ENCODE measurements at places on chromosomes 5 and 9. TPM values are rescaled to one million over a fixed set of nuclear protein-coding genes. Genes with fewer than 3 reads are reported as not detected.
A peak's percentile ranks its signal among the peaks of the same experiment; 100 is the strongest.

The RLN2 gene
- total RNA-seq, result not detected

The DNAI1 gene
- total RNA-seq, result not detected

The SH2D3C gene
- total RNA-seq, result not detected

The CHSY3 gene
- total RNA-seq, result 4.2 TPM

The ALDH1A1 gene
- not detected for total RNA-seq

The PCDHA4 gene
- total RNA-seq, result not detected

The LSM11 gene
- 2.1 TPM for total RNA-seq

The ZNF879 gene
- total RNA-seq, result 1.8 TPM

The HTR4 gene
- total RNA-seq, result not detected

The GDA gene
- not detected for total RNA-seq

The C9orf50 gene
- total RNA-seq, result not detected

The HSD17B4 gene
- total RNA-seq, result 55.8 TPM

The SLCO6A1 gene
- not detected for total RNA-seq

The NRARP gene
- total RNA-seq, result 0.32 TPM

GRCh38 chr5:149435015-149435376 is 55.9 kb upstream of the IL17B start:
- H3K27me3 ChIP-seq, result no peaks in the 10 kb centered on the region
- no peak for DNase-seq
- H3K27ac ChIP-seq, result no peak overlapping the region
- no peak overlapping the region for H3K4me3 ChIP-seq

DNA sequence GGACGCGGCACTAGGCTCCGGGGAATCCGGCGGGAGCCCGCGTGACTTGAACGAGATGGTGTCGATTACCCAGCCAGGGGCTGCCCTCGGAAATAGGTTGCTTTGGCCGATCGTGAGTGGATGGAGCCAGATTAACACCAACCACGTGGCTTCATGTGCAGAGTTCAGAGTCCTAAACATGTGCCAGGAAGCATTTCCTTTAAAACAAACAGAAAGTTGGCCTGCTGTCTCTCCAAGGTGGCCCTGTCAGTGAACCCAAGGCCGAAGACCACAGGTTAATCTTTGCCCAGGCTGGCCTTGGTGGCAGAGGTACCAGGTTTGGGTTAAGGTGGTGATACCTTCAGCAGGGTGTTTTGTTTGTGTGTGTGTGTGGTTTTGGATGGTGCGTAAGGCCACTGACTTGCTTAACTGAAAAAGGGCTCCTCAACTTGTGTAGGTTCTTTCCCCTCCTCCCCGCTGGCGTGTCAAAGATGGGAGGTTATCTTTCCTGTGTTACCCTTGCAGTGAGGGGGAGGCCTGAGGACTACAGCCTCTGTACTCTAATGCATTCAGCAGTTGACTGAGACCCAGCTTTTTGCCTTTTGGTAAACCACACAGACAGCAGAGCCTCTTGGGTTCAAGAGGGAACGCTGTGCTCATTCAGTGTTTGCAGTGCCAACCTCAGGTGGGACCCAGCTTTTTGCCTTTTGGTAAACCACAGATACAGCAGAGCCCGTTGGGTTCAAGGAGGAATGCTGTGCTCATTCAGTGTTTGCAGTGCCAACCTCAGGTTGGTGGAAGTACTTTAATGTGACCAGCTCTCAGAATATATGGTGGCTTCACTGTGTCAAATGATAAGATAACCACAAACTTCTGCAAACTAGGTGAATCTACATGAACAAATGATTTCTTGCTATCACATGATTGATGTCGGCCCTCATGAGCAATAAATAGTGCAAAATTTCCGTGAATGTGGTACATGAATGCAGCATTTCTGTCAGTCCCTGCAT is 1.4 kb downstream of the IQGAP2 start:
- 0 out of 2 replicates have a peak, but pooled peaks cover 5% of the 10 kb centered on the region for H3K4me1 ChIP-seq
- DNase-seq, result no peak
- H3K27me3 ChIP-seq, result peaks cover 52% of the 10 kb centered on the region
- no peak overlapping the region for H3K4me3 ChIP-seq

GRCh38 chr9:95857124-95857523 is 18.4 kb upstream of the ERCC6L2 start:
- peaks cover 43% of the 10 kb centered on the region for H3K4me1 ChIP-seq
- no peak overlapping the region for H3K4me3 ChIP-seq
- H3K27me3 ChIP-seq, result no peaks in the 10 kb centered on the region
- H3K27ac ChIP-seq, result no peak overlapping the region
- no peaks in the 10 kb centered on the region for H3K36me3 ChIP-seq

- no peaks in the 10 kb centered on the region for H3K27me3 ChIP-seq
- H3K4me1 ChIP-seq, result peaks cover 44% of the 10 kb centered on the region
- peak overlapping the region; percentile 98 for H3K27ac ChIP-seq
- DNase-seq, result peak; percentile 99
These were observed 263.5 kb downstream of the CWC27 start for GRCh38 chr5:65032250-65032649.

GRCh38 chr5:125348936-125349831 is 602.7 kb upstream of the ZNF608 start:
- H3K4me3 ChIP-seq, result no peak overlapping the region
- peak; percentile 11 for DNase-seq
- no peaks in the 10 kb centered on the region for H3K36me3 ChIP-seq
- no peaks in the 10 kb centered on the region for H3K27me3 ChIP-seq
- no peak overlapping the region for H3K27ac ChIP-seq

DNA sequence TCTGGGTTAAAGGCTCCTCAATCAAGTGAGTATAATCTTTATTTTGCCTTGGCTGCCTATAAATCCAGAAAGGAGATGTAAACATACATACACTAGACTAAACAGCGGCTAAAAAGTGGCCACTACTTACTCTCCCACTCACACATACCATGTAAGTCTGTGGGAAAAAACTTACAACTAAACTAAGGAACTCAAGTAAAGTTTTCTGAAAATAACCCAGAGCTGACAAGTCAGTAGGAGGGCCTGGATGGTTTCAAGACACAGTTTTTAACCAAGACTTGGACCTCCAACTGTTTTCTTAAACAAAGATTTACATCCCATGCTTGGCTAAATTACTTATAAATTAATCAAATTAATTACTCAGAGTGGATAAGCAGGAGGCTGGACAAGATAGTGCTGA is 64.5 kb downstream of the CEP120 start:
- no peaks in the 10 kb centered on the region for H3K27me3 ChIP-seq
- peaks cover 24% of the 10 kb centered on the region for H3K36me3 ChIP-seq
- DNase-seq, result no peak
- H3K27ac ChIP-seq, result no peak overlapping the region

GRCh38 chr5:1037123-1037670 is 28.6 kb downstream of the NKD2 start:
- no peaks in the 10 kb centered on the region for H3K4me1 ChIP-seq
- no peak overlapping the region for H3K27ac ChIP-seq
- H3K4me3 ChIP-seq, result no peak overlapping the region
- DNase-seq, result no peak
- H3K27me3 ChIP-seq, result no peaks in the 10 kb centered on the region

DNA sequence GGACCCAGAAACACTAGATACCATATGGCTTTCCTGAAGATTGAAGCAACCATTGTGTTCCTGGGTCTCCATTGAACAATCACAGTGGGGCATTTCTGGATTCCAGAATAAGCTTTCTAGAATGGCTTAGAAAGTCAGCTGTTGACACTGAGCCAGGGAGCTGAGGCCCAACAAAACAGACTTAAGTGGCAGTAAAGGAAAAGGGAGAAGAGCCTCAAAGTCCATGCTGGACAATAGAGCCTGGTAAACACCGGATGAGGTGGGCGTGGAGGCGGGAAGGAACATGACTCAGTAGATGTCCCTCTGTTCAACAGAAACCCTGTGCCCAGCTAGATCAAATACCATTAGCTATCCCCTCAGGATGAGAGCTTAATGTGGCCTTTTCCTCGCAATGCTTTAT is 14.8 kb downstream of the SPARC start:
- no peak overlapping the region for H3K4me3 ChIP-seq
- H3K36me3 ChIP-seq, result peaks cover 92% of the 10 kb centered on the region
- no peaks in the 10 kb centered on the region for H3K27me3 ChIP-seq
- H3K27ac ChIP-seq, result peak overlapping the region; percentile 99
- peaks cover 79% of the 10 kb centered on the region for H3K4me1 ChIP-seq

GRCh38 chr9:14066032-14066431 is 247.9 kb downstream of the NFIB start:
- no peaks in the 10 kb centered on the region for H3K27me3 ChIP-seq
- DNase-seq, result no peak
- H3K27ac ChIP-seq, result no peak overlapping the region
- H3K4me3 ChIP-seq, result no peak overlapping the region
- peaks cover 10% of the 10 kb centered on the region for H3K4me1 ChIP-seq

DNA sequence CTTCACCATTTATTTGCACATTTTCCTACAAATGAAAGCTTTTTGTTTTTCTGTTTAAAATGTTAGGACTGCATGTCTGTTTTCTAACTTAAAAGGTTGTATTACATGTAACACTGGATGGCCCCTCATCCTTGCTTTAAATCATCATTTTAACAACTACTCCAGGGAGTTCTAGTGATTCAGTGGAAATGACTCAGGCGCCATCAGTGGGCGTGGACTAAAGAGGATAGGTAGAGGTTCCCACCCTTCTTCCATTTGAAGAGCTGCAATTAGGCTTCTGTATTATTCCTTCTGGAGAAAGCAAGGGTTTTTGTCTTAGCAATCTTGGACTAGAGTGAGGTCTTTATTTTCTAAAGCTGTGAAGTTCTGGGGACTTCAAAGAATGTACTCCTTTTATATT is 213.7 kb downstream of the TMEM38B start:
- no peaks in the 10 kb centered on the region for H3K27me3 ChIP-seq
- H3K4me1 ChIP-seq, result no peaks in the 10 kb centered on the region
- no peak overlapping the region for H3K4me3 ChIP-seq
- no peak for DNase-seq
- no peaks in the 10 kb centered on the region for H3K36me3 ChIP-seq
- H3K27ac ChIP-seq, result no peak overlapping the region

DNA sequence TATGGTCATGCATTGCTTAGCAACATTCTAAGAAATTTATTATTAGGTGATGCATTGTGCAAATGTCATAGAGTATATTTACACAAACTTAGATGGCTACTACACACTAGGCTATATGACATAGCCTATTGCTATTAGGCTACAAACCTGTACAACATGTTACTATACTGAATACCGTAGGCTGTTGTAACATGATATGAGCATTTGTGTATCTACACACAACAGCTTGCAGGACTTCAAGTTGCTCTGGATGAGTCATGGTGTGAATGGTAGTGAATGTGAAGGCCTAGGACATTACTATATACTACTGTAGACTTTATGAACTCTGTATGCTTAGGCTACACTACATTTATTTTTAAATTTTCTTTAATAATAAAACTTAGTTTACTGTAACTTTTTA is 107.2 kb upstream of the MAMDC2 start:
- H3K4me3 ChIP-seq, result no peak overlapping the region
- peak; percentile 78 for DNase-seq
- no peaks in the 10 kb centered on the region for H3K36me3 ChIP-seq
- H3K27me3 ChIP-seq, result no peaks in the 10 kb centered on the region

- no peaks in the 10 kb centered on the region for H3K4me1 ChIP-seq
- H3K4me3 ChIP-seq, result no peak overlapping the region
- DNase-seq, result no peak
- H3K27ac ChIP-seq, result no peak overlapping the region
- H3K27me3 ChIP-seq, result no peaks in the 10 kb centered on the region
These were observed 74.9 kb downstream of the SLC44A1 start for GRCh38 chr9:105319202-105319813.

GRCh38 chr5:134396274-134396673 is 15.4 kb downstream of the CDKN2AIPNL start:
- H3K27ac ChIP-seq, result no peak overlapping the region
- H3K27me3 ChIP-seq, result no peaks in the 10 kb centered on the region
- no peak overlapping the region for H3K4me3 ChIP-seq
- H3K4me1 ChIP-seq, result no peaks in the 10 kb centered on the region
- H3K36me3 ChIP-seq, result peaks cover 50% of the 10 kb centered on the region
- no peak for DNase-seq

- no peak overlapping the region for H3K4me3 ChIP-seq
- peaks cover 25% of the 10 kb centered on the region for H3K4me1 ChIP-seq
- peak; percentile 51 for DNase-seq
- no peak overlapping the region for H3K27ac ChIP-seq
- no peaks in the 10 kb centered on the region for H3K27me3 ChIP-seq
These were observed 147.1 kb downstream of the ZNF608 start for GRCh38 chr5:124599028-124599973.

DNA sequence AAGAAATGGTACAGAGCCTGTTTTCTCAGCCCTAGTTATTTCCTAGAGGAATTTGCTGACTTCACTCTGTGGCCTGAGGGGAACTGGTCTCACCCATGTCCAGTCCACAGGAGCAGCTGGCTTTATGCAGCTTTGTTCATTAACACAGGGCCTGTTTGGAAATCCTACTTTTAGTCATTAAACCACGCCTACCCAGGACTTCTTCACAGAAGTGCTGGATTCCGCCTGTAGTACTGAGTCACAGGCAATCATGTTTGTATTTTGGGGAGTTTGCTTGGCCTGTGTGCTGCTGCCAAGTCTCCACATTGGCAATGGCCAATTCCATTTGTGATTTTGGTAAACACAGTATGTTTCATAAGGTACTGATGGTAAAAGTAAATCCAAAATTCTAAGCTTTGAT is 52.8 kb downstream of the CTNND2 start:
- no peak overlapping the region for H3K27ac ChIP-seq
- no peaks in the 10 kb centered on the region for H3K27me3 ChIP-seq
- H3K4me1 ChIP-seq, result no peaks in the 10 kb centered on the region
- H3K4me3 ChIP-seq, result no peak overlapping the region
- no peaks in the 10 kb centered on the region for H3K36me3 ChIP-seq
- DNase-seq, result no peak

- no peaks in the 10 kb centered on the region for H3K4me1 ChIP-seq
- H3K4me3 ChIP-seq, result no peak overlapping the region
- DNase-seq, result no peak
- H3K27ac ChIP-seq, result no peak overlapping the region
- H3K27me3 ChIP-seq, result no peaks in the 10 kb centered on the region
These were observed 105.7 kb downstream of the DTWD2 start for GRCh38 chr5:118882666-118883065.

GRCh38 chr9:127776195-127776923 is 2.1 kb downstream of the SH2D3C start:
- H3K36me3 ChIP-seq, result no peaks in the 10 kb centered on the region
- H3K27me3 ChIP-seq, result no peaks in the 10 kb centered on the region

- H3K36me3 ChIP-seq, result no peaks in the 10 kb centered on the region
- no peak overlapping the region for H3K27ac ChIP-seq
- no peak for DNase-seq
- no peak overlapping the region for H3K4me3 ChIP-seq
- H3K4me1 ChIP-seq, result no peaks in the 10 kb centered on the region
These were observed 131.9 kb downstream of the PAX5 start for GRCh38 chr9:36902080-36902716.

DNA sequence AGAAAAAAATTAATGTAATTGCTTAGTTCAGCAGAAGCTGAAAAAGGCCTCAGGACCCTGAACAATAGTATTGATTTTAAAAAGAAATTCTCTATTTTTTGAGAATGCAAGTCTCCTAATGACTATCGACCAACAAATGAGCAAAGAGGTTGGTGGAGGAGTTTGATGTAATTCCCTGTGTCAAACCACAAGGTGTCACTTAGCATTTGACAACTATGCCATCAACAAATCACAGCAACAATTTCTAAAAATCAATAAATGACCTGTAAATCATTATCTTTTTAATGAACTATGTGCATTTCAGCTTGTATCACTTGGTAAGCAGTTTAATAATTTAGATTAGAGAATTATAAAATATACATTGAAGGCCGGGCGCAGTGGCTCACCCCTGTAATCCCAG is 133.7 kb downstream of the PRELID2 start:
- DNase-seq, result no peak
- no peak overlapping the region for H3K4me3 ChIP-seq
- no peaks in the 10 kb centered on the region for H3K27me3 ChIP-seq
- H3K36me3 ChIP-seq, result no peaks in the 10 kb centered on the region
- no peak overlapping the region for H3K27ac ChIP-seq

- peak; percentile 49 for DNase-seq
- H3K27ac ChIP-seq, result no peak overlapping the region
- H3K36me3 ChIP-seq, result no peaks in the 10 kb centered on the region
- no peaks in the 10 kb centered on the region for H3K27me3 ChIP-seq
- H3K4me1 ChIP-seq, result no peaks in the 10 kb centered on the region
These were observed 333.5 kb downstream of the DEPDC1B start for GRCh38 chr5:60366489-60366888.
